ENCODE measurements at places on chromosomes 7 and 10.

GRCh38 chr10:89312973-89313372 lies 11.1 kb downstream of the IFIT2 start:
- DNase-seq, result no peak

GRCh38 chr7:139046143-139046542 lies 10.3 kb upstream of the ZC3HAV1L start:
- DNase-seq, result no peak

- no peak for DNase-seq
Observed at GRCh38 chr7:117096330-117096729, 143.0 kb downstream of the ST7 start.

- DNase-seq, result no peak
Observed at GRCh38 chr10:130137090-130137448, 878 bp downstream of the GLRX3 start.

Data from GM10248 (cell line).